ENCODE measurements at places on chromosomes 16 and 17.

- DNase-seq = no peak
These were observed 27.5 kb downstream of the ZFHX3 start for GRCh38 chr16:73020409-73020884.

- DNase-seq = peak; percentile 17
These were observed 5.6 kb downstream of the SPATA32 start for GRCh38 chr17:45256114-45256966.

GRCh38 chr16:78684030-78684611 is 584.7 kb downstream of the WWOX start:
- no peak for DNase-seq

- no peak for DNase-seq
These were observed 28.8 kb downstream of the USP22 start for GRCh38 chr17:21013983-21014382.

DNA sequence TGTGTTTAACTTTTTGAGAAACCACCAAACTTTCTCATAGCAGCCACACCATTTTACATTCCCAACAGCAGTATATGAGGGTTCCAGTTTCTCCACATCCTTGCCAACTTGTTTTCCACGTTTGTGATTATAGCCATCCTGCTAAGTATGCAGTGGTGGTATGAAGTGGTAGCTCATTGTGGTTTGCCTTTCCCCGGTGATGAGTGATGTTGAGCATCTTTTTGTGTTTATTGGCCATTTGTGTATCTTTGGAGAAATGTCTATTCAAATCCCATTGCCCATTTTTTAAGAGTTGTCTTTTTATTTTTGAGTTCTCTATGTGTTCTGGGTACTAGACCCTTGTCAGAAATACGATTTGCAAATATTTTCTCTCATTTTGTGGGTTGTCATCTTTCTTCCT is 17.4 kb downstream of the SF3B3 start:
- DNase-seq = no peak

DNA sequence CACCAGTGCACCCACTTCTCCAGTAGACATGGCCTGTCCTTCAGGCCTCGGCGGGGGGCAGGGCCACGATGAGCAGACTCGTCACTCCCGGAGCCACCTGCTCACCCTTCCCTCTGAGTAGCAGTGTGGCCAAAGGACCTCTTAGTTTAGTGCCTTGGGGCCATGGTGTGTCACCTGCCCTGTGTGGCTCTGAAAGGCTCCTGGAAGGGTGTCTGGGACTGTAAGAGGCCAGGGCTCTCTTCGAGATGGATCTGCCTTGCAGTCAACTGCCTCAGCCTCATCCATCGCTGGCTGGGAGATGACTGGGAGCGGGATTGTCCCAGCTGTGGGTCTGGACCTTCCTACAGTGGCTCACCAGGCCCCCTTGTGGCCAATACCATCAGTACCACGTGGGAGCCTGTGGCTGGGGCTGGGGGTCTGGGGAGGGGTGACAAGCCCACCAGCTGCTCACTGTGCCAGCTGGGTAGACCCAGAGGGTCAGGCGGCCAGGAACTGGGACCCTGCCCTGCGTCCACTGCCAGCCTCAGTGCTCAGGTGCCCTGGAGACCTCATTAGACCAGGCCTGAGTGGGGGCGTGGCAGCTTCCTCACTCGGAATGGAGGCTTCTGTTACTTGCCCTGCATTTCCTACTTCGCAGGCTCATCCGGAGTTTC is 133.4 kb downstream of the OR1D5 start:
- DNase-seq = no peak

- no peak for DNase-seq
These were observed 90.8 kb downstream of the TBC1D16 start for GRCh38 chr17:79944821-79945391.

- DNase-seq = no peak
These were observed 14.0 kb downstream of the HERPUD1 start for GRCh38 chr16:56945847-56946527.

- no peak for DNase-seq
These were observed 380.3 kb downstream of the SEC14L1 start for GRCh38 chr17:77521076-77521475.

GRCh38 chr16:30064729-30065101 is 845 bp upstream of the ALDOA start:
- DNase-seq = no peak

GRCh38 chr17:79804856-79805696 is 8.2 kb upstream of the CBX8 start:
- DNase-seq = no peak

DNA sequence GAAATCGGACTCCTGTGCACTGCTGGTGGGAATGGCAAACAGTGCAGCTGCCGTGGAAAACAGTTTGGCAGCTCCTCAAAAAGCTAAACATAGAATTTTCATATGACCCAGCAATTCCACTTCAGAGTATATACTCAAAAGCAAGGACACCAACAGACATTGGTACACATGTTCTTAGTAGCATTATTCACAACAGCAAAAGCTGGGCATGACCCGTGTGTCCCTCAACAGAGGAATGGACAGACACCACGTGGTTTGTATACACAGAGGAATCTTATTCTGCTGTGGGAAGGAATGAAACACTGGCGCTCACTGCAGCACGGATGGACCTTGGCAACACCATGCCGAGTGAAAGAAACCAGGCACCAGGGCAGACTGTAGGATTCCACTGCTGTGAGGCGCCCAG is 16.0 kb downstream of the NPTX1 start:
- no peak for DNase-seq

- no peak for DNase-seq
These were observed 42.8 kb upstream of the GSE1 start for GRCh38 chr16:85570213-85570734.

DNA sequence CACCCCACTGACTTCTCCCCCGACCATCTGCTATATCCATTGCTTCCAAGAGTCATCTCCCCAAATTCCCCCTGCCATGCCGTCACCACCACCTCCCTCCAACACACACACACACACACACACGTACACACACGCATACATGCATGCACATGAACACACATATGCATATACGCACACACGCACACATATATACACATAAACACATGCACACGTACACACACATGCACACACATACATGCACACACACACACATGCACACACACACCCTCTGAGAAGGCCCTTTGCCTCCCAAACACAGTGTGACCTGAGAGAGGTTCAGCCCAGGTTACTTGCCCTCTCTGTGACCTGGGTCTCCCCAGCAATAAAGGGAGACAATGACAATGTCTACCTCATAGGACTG is 95.1 kb downstream of the ZNF423 start:
- no peak for DNase-seq

GRCh38 chr17:74392848-74393247 is 25.5 kb downstream of the GPR142 start:
- no peak for DNase-seq

- DNase-seq = no peak
These were observed 14.6 kb downstream of the ODF4 start for GRCh38 chr17:8354236-8354635.

DNA sequence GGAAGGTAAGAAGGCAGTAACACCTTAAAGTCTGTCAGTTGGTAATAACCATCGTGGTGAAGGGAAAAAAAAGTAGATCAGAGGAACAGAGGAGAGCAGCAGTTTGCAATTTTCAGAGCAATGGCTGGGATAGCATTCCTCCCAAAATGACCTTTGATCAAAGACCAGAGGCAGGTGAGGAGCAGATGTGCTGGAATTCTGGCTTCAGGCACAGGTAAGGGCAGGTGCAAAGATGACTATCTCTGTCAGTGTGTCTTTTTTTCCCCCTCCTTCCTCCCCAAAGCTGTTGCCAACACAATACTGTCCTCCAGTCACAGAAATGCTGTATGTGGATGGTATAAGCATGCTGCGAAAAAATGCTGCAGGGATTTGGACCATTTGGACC is 166.7 kb downstream of the XYLT1 start:
- no peak for DNase-seq

GRCh38 chr16:35177851-35178250 is 1718.4 kb downstream of the TP53TG3F start:
- DNase-seq = no peak

DNA sequence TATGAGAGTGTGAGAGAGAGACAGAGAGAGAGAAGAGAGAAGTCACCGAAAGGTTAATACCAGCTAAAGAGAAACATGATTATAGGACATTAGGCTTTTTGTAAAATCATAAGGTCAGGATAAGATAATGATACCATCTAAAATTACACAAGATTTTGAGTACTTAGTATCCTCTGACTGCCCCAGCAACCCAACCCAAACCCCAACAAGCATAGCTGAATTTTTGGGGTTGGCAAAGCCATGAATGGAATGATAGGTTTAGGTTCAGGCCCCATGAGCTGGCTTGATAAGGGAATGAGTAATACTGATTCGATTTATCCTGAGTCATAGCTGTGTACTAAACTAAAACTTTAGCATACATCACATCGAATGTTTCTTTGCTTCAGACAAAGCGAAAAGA is 259.5 kb downstream of the IRX3 start:
- no peak for DNase-seq

GRCh38 chr17:66585472-66585871 is 249.4 kb upstream of the CACNG5 start:
- no peak for DNase-seq

- DNase-seq = no peak
These were observed 297.1 kb downstream of the IRF8 start for GRCh38 chr16:86195863-86196630.
